AG08396 (cell line): ENCODE measurements at places on chromosomes 6 and 20.

DNA sequence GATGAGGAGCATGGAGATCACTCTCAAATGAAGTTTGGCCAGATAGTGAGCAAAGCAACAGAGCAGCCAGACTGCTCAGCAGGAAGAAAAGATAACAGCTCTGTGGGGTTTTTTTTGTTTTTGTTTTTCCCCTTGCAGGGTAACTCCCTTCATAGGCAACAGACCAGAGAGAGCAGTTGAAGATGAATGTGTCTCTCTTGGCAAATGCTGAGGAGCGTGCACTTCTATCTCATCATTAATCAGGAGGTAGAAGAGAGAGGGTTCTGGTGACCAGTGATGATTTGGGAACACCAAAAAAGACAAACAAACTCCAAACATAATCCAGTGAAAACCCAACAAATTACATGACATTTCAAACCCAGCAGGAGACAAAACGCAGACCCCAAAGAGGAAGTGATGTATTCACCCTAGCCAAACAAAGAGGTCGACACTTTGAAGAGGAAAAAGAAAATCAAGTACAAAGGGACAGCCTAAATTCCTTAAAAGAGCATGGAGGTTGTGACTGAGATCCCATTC lies 66.2 kb upstream of the RREB1 start:
- no peak for DNase-seq

DNA sequence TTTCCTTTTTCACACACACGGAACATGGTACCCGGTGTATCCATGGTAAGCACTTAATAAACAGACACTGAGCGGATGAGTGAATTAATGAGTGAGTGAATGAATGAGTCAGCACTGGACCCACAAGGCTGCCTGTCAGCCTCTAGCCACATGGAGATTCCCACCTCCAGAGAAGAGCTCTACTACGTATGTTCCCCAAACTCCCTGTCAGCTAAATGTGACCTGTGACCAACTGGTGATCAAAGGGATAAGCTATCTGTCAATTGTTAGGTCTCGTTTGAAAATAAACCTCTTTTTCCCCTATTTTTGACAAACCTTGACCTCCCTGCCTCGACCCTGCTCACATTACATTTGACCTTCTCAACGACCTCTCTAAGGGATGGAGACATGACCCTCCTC lies 24.5 kb upstream of the TAF8 start:
- DNase-seq = no peak

DNA sequence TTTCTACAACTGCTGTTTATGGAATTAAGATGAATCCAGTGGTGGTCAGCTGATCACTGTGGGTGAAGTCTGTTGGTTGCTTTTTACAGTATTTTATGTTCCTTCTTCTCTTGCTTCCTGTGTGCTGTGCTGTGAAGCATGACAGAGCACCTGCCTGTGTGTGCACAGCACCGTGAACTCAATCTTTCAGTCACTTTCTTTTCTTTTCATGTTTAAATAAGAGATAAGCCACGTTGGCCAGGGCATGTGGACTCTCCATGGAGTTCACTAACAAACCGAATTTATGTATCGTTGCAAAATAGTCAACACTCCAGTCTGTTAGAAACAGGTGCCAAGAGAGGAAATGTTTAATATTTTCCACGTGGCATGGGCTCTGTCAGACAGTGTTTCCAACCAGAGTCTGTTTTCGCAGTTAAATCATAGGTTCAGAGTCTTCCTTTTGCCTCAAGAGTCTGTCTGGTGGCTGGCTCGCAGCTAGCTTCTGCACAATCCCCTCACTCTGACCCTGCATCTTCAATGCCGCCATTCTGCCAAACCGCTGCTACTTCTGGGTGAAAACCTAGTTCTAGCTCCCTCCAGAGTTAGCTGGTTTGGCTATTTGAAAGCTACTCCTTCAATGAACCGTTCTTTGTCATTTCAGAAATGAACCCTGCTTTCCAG lies 73.2 kb downstream of the QRSL1 start:
- no peak for DNase-seq

DNA sequence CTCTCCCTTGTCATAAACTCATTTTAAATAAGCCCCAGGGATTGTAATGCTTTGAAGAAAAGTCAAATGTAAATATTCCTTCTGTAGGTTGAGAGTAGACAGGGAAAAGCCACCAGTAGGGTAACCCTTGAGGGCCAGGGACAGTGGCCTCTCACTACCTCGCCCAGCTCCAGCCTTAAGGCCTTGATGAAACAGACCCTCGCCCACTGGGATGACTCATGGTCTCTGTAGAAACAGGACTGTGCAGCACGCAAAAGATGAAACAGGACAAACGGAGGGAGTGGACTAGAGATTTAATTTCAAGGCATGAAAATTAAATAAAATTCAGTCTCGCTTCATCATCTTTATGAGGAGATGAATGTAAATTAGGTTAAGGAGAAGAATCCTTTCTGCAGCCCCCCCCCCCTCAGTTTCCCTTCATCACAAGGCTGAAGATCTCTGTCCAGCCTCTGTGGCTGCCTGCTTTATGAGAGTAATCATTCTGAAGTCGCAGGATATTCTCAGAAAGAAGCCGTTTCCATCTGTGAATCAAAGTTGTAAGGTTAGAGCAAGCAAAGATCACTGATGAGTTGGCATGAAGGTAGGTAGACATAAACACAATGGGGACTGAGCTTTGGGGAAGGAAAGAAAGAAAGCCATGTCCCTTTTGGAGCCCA lies 60.4 kb downstream of the TMEM200A start:
- DNase-seq = no peak

- DNase-seq = no peak
Observed at GRCh38 chr6:154930451-154930851, 64.7 kb upstream of the TIAM2 start.
